ENCODE measurements at places on chromosomes 12 and 14.

- DNase-seq: no peak
These were observed 8.9 kb upstream of the B4GALNT1 start for GRCh38 chr12:57641699-57642442.

DNA sequence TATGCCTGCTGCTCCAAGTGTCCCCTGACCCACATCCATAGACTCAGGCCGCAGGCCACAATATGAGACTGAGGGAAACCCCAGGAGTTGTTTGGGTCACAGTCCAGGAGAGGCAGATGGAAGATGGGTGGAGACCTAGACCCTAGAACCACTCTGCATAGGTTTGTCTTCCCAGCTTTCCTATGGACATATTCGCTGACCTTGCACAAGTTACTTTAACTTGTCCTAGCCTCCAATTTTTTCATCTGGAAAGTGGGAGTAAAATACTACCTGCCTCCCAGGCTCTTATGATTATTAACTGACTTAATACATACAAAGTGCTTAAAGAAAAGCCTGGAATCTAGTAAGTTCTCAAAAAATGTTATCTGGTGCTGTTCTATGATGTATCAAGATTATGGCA, 157.1 kb upstream of the IFNG-AS1 start:
- no peak for DNase-seq

DNA sequence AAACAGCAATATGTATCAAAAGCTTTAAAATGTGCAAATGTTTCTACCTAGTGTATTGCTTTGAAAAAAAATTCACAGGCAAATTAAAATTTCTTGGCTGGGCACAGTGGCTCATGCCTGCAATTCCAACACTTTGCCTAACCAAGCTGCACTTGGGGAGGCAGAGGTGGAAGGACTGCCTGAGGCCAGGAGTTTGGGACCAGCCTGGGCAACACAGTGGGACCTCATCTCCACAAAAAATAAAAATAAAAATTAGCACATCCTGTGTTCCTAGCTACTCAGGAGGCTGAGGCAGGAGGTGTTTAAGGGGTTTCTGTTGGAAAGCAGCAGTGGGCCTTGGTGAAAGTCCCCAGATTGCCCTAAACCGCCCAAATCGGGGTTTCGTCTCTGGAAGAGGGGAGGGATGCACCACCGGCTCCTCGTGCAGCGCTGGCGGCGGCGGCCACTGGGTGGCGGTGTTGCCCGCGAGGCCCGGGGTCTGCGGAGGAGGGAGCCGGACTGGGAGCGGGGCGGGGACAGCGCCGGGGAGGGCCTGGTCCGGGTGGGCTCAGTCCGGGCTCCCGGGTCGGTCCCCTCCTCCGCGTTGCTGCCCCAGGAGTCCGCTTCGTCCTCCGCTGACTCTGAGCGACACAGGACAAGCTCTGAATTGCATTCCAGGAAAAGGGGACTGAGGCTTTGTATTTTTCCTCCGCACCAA, 265.6 kb downstream of the AACS start:
- peak; percentile 2 for DNase-seq

GRCh38 chr12:130027798-130028197, 124.0 kb upstream of the TMEM132D start:
- DNase-seq: no peak

- no peak for DNase-seq
These were observed 172.5 kb upstream of the ARID2 start for GRCh38 chr12:45557016-45557415.

DNA sequence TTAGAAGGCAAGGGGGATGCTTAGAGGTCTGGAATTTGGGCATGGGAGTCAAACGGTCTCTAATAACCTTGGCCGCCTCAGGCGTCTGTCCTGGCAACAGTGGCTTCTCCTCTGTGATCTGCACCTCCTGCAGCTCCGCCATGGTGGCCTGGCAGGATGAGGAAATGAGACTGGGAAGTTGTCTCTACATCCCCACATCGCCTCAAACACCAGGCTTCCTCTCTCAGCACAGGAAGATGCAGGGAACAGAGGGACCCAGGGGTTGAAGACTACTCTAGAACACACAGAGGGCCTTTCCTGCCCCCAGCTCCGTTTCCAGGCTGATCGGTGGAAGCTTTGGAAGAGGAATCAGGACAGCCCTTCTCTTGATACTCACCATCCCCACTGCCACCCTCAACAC, 1.7 kb downstream of the NDRG2 start:
- no peak for DNase-seq

DNA sequence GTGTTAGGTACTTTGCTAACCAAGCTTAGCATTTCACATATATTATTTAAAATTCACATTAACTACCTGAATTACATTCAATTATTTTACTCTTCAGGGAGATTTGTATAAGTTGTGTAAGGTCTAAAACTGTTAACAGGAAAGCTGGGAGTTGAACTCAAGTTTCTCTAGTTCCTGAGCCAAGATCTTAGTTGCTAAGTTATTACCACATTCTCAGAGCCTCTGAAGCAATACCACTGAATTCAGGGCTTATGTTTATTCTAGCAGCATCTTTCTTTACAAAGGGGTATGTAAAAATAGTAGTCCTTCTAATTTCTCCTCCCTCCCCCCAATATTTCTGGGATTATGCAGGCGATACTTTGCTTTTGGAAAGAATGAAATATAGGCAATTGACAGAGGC, 786.8 kb downstream of the DIO2 start:
- no peak for DNase-seq

DNA sequence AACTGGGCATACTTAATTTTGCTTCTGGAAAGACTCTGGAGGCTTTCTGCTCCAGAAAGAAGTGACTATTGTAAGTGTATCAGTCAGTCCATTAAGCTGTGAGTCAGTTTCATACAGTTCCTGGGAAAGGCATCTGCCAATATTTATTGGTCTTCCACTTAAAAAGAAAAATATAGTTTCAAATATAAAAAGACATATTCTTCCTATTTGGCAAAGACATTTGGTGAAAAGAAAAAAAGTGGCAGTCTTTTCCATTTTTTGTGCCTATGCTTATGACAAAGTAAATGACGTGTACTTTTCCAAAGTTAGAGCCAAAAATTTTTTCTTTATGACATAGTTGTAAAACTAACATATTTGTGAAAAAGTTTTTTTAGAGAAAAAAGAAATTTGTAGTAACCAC, 12.3 kb downstream of the TMEM30B start:
- no peak for DNase-seq

GRCh38 chr12:67436230-67436629, 167.1 kb downstream of the CAND1 start:
- no peak for DNase-seq

GRCh38 chr12:89351489-89352241, 636 bp downstream of the DUSP6 start:
- peak; percentile 34 for DNase-seq

DNA sequence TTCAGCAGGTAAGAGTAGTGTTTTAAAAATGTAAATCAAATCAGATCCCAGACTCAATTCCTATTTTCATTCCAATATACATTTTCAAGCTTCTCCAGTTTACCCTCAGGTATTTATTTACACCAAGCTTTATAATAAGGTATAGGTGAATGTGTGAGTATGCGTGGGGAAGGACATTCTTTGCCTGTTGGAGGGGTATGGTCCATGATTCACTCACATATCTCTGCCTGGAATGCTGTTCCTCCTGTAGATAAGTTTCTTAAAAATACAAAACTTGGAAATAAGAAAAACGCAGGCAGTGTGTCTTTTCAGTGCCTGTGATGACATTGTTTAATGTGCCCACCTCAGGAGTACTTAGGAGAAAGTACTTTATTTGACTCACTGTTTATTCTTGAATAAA, 118.6 kb downstream of the CCDC91 start:
- no peak for DNase-seq

- DNase-seq: no peak
These were observed 236.1 kb downstream of the CEP128 start for GRCh38 chr14:80705241-80705980.

DNA sequence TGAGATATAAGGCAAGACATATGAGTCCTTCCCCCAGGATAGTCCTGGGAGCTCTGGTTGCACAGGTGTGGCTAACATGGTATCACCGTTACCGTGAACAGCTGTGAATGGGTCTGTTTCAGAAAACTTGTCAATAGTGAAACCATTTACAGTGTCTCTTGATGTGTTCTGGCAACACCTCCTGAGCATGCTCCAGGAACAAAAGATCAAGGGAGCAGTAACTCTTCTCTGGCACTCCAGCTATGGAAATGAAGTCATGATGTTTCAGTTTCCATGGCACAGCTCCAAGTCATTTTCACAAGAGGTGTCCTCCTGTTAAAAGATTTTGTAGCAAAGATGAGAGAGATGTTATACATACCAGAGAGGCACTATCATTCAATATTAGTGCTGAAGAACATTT, 253.7 kb downstream of the SNAPC1 start:
- DNase-seq: no peak

DNA sequence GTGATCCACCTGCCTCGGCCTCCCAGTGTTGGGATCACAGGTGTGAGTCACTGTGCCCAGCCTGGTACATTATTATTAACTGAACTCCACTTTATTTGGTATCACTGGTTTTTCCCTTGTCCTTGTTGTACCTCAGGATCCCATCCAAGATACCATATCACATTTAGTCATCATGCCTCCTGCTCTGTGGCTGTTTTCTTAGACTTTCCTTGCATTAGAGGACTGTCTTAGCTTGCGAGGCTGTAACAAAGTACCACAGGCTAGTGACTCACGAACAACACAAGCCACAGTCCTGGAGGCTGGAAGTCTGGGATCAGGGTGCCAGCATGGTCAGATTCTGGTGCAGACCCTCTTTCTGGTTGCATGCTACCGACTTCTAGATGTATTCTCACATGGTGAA, 12.2 kb downstream of the KLC1 start:
- DNase-seq: no peak

DNA sequence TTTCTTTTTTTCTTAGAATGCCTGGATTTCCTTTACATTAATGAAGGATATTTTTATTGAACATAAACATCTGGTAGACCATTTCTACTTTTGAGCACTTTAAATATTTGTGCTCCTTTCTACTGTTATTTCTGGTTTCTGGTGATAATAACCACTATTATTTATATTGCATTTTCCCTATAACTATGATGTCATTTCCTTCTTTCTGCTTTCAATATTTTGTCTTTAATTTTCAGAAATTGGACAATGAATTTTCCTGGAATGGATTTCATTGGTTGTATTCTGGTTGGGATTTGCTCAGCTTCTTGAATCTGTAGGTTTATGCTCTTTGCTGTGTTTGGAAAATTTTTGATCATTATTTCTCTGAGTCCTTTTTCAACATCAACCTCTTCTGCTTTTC, 5.2 kb upstream of the PRH1 start:
- DNase-seq: no peak

- no peak for DNase-seq
These were observed 50.5 kb downstream of the FAM222A start for GRCh38 chr12:109764123-109764522.

DNA sequence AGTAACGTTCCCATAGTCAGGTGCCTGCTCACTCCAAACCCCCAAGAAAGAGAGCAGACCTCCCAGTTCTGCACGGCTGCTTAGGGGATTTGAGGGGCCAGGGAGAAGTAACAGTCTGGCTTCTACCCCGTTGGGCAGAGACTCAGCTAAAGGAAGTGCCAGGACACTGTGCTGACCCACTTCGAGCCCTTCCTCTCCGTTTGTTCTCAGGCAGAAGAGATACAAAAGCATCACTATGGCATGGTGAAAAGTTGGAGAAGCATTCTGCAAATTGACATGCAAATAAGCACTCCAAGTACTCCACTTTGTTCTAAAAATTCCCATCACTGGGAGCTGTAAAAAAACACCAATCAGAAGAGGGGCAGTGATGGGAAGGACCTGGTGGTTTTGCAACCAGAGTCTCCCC, 239.1 kb downstream of the EGLN3 start:
- no peak for DNase-seq

- DNase-seq: peak; percentile 54
These were observed 31.8 kb downstream of the SLC8B1 start for GRCh38 chr12:113302886-113303640.

GRCh38 chr12:6643569-6644256, 3.5 kb downstream of the ACRBP start:
- no peak for DNase-seq

- no peak for DNase-seq
These were observed 157.4 kb upstream of the ARID2 start for GRCh38 chr12:45572114-45572513.

GRCh38 chr14:23827100-23827892, 126.3 kb upstream of the DHRS4 start:
- DNase-seq: no peak

- DNase-seq: no peak
These were observed 85.9 kb downstream of the CRADD start for GRCh38 chr12:93762912-93763553.

DNA sequence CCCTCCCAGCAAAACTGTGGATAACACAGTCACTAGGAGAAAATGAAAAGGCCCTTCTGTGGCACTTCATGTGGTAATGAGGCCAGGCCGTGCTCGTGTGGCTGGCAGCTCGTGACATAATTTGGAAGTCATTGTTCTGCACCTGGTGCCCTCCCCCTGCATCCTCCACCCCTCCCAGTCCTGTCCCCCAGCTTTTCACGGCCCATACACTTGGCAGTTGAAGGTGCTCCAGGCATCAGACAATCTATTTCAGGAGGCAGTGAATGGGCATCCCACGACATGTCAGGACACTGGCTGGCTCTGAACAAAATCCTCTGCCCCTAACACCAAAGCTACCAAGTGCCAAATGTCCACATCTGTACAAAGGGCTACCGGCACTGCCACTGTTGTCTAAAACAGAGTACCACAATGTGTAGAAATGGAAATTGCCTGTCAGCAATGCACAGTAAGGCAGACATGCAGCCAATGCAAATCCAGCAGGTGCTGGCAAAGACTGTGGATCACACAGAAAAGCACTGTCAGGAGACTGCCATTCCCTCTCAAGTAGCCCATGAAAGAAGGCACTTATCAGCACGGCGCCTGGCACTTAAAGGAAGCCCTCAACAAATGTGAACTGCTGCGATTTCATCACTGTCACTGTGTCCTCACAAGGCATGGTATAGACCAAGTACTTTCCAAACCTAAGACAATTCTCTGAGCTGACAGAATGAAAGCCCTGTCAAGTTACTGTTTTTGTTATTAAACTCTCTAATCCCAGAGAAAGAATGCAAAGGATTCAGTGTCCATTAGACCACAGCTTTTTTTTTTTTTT, 39.1 kb downstream of the CORO1C start:
- peak; percentile 70 for DNase-seq

DNA sequence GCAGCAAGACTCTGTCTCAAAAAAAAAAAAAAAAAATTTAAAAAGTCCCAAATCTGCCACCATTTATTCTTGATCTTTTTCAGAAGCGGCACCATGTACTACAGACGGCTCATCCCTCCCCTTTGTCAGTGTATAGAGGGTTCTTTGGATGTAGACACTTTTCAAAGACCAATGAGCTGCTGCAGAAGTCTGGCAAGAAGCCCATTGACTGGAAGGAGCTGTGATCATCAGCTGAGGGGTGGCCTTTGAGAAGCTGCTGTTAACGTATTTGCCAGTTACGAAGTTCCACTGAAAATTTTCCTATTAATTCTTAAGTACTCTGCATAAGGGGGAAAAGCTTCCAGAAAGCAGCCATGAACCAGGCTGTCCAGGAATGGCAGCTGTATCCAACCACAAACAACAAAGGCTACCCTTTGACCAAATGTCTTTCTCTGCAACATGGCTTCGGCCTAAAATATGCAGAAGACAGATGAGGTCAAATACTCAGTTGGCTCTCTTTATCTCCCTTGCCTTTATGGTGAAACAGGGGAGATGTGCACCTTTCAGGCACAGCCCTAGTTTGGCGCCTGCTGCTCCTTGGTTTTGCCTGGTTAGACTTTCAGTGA, 6.5 kb upstream of the ACACB start:
- DNase-seq: no peak

- DNase-seq: no peak
These were observed 294.0 kb downstream of the LRFN5 start for GRCh38 chr14:41900644-41901043.
